ENCODE measurements at places on chromosomes 5 and 9. TPM values are rescaled to one million over a fixed set of nuclear protein-coding genes. Genes with fewer than 3 reads are reported as not detected.

Gene ELAVL2
- total RNA-seq: 1.1 TPM

Gene FNIP1
- 28.5 TPM for total RNA-seq

Gene JAKMIP2
- not detected for total RNA-seq

Gene PRRC1
- 52.3 TPM for total RNA-seq

Gene IFNE
- 0.72 TPM for total RNA-seq

Gene NTNG2
- total RNA-seq: 0.36 TPM

Gene RNF180
- total RNA-seq: under 0.01 TPM

Gene ZNF346
- total RNA-seq: 10.0 TPM

Gene PLAC8L1
- not detected for total RNA-seq

Gene IL33
- total RNA-seq: not detected

Gene FAXDC2
- 6.4 TPM for total RNA-seq

Gene CDKN2A
- 592 TPM for total RNA-seq

Gene PCDHGB4
- total RNA-seq: 12.0 TPM

Gene EQTN
- not detected for total RNA-seq

Gene SLIT3
- total RNA-seq: 0.72 TPM

Gene ECSCR
- total RNA-seq: 0.60 TPM

Gene PPIC
- 48.2 TPM for total RNA-seq

Gene MAMDC2
- not detected for total RNA-seq

Gene SPAG8
- total RNA-seq: 1.7 TPM

Gene ZNF300
- total RNA-seq: 7.7 TPM

Gene PAEP
- not detected for total RNA-seq

Gene ANKRD18A
- not detected for total RNA-seq

Gene FOXD4
- not detected for total RNA-seq

Gene SLC45A2
- total RNA-seq: 2.0 TPM

Gene FGF1
- total RNA-seq: 11.5 TPM

Gene THBS4
- total RNA-seq: under 0.01 TPM
